ENCODE measurements at places on chromosomes 6 and 20. TPM values are rescaled to one million over a fixed set of nuclear protein-coding genes. Genes with fewer than 3 reads are reported as not detected.

SLC18B1 gene
- total RNA-seq: 25.2 TPM

RAET1L gene
- total RNA-seq: not detected

DNA sequence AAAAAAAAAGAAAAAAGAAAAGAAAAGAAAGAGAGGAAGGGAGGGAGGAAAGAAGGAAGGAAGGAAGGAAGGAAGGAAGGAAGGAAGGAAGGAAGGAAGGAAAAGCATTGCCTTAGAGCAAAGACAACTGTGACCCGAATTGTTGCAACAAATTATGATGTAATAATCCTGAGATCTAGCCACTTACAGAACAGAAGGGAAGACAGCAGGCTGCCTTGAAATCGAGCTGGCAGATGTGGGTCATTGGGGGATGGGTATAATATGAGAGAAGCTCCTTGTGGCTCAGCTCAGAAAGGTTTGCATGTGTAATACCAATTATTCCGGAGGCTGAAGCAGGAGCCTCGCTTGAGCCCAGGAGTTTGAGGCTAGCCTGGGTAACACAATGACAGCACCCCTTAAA, 208.1 kb upstream of the PROKR2 start:
- peak; percentile 39 for DNase-seq

DNA sequence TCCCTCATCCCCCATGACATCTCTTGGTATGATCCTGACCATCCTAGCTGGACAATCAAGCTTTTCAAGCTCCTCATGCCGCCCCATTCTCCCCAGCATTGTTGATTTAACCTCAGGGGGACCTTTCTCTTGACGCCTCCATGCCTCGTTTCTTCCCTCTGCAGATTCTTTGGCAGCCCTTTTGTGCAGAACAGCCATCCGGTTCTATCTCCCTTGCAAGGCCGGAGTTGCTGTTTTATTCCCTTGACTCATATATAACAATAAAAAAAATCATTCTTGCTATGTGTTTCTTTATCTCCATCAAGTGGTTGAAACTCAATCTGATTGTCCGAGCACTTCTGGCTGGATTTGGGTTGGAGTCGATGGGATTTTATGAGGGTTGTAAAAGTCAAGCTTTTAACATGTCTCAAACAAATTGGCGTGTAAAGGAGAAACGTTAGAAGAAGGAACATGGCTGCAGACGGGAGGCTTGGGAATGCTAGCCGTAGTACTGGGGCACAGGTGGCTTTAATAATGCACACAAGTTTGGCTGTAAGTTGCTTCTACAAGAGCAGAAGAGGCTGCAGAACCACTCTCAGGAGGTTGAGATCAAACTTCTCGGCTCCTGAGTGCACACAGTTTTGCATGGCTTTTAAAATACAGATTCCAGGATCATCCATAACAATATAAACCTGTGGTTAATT, 3.9 kb upstream of the SULF2 start:
- DNase-seq: no peak

- no peak for DNase-seq
Measured at GRCh38 chr6:119170447-119171087, 92.1 kb upstream of the FAM184A start.

DNA sequence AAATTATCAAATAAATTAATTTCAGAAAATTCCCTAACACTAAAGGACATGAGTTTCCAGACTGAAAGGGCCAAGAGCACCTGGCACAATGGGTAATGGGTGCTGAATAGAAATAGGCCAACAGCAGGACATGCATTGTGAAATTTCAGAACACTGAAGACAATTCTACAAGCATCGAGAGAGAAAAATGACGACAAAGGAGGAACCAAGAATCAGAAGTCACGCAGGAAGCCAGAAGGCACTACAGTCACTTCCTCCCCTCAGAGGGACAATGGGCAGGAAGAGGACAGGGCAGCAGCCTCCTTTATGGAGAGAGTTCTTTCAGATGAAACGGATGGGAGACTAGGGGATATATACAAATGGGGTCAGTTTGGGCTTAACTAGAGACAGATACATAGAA, 29.6 kb downstream of the PCNA start:
- DNase-seq: no peak
